Hindlimb muscle (tissue), 1 donor: ENCODE measurements at places on chromosomes 12 and 14. TPM values are rescaled to one million over a fixed set of nuclear protein-coding genes. Genes with fewer than 3 reads are reported as not detected.

Gene TMEM30B
- polyA plus RNA-seq: 1.1 TPM

Gene GLIPR1L1
- not detected for polyA plus RNA-seq

Gene APEX1
- polyA plus RNA-seq: 163 TPM

Gene PLCZ1
- polyA plus RNA-seq: not detected

Gene NKX2-1
- polyA plus RNA-seq: not detected

Gene COX8C
- polyA plus RNA-seq: 0.89 TPM

Gene SYNDIG1L
- not detected for polyA plus RNA-seq

Gene RDH16
- polyA plus RNA-seq: 0.57 TPM

Gene SERPINA10
- not detected for polyA plus RNA-seq

Gene SERPINA12
- polyA plus RNA-seq: not detected

Gene MGAT2
- polyA plus RNA-seq: 22.4 TPM

Gene GALNT16
- polyA plus RNA-seq: 25.7 TPM

Gene DEPDC4
- polyA plus RNA-seq: 2.3 TPM

Gene ANO4
- 0.80 TPM for polyA plus RNA-seq

Gene CMAS
- 28.5 TPM for polyA plus RNA-seq

Gene RPL10L
- not detected for polyA plus RNA-seq

Gene CAPZA3
- not detected for polyA plus RNA-seq

Gene ADCK1
- polyA plus RNA-seq: 8.4 TPM

Gene DIO3
- polyA plus RNA-seq: 3.7 TPM

Gene APOF
- not detected for polyA plus RNA-seq

Gene SLC17A8
- polyA plus RNA-seq: 0.19 TPM

Gene FCF1
- polyA plus RNA-seq: 37.9 TPM

Gene AREL1
- 18.1 TPM for polyA plus RNA-seq

Gene KRT79
- polyA plus RNA-seq: 0.41 TPM

Gene TAS2R42
- not detected for polyA plus RNA-seq

Gene ANKRD33
- not detected for polyA plus RNA-seq

Gene SOAT2
- polyA plus RNA-seq: 0.10 TPM

Gene LMNTD1
- not detected for polyA plus RNA-seq

Gene ZFHX2
- polyA plus RNA-seq: 3.1 TPM

Gene VCPKMT
- polyA plus RNA-seq: 9.9 TPM

Gene BICDL1
- polyA plus RNA-seq: 3.6 TPM
